ENCODE measurements at places on chromosomes 1 and 21. TPM values are rescaled to one million over a fixed set of nuclear protein-coding genes. Genes with fewer than 3 reads are reported as not detected.
A peak's percentile ranks its signal among the peaks of the same experiment; 100 is the strongest.

The GNG12 gene
- 0.33 TPM for total RNA-seq

The VHLL gene
- not detected for total RNA-seq

The GUCA2B gene
- not detected for total RNA-seq

The TPTE gene
- total RNA-seq, result not detected

The UBE2U gene
- total RNA-seq, result not detected

The PADI2 gene
- total RNA-seq, result 0.09 TPM

The PAPPA2 gene
- total RNA-seq, result 0.38 TPM

The HCRTR1 gene
- not detected for total RNA-seq

The TMEM54 gene
- total RNA-seq, result not detected

The DDAH1 gene
- not detected for total RNA-seq

The PKLR gene
- not detected for total RNA-seq

DNA sequence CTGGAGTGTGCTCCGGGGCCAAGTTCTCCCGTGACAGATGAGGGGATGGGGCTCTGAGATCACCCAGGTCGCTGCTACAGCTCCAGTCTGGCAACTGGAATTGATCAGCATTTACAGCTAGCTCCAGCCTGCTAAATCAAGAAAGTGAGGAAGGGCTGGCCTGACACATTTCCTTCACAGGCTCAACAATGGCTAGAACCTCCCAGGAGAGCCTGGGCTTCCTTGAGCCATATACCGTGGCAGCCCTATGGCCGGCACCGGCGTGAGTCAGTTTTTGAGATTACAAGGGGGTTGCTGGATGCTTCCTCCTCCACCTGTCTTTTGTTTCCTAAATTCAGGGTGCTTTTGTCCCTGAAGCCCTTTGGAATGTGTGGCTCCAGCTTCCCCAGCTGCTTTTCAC is 104.2 kb downstream of the ETS2 start:
- no peaks in the 10 kb centered on the region for H3K4me1 ChIP-seq
- H3K36me3 ChIP-seq, result no peaks in the 10 kb centered on the region
- H3K27me3 ChIP-seq, result peaks cover 2% of the 10 kb centered on the region
- no peak overlapping the region for H3K4me3 ChIP-seq
- no peak overlapping the region for H3K27ac ChIP-seq

GRCh38 chr21:35212393-35213127 is 163.5 kb upstream of the RUNX1 start:
- peaks cover 6% of the 10 kb centered on the region for H3K27me3 ChIP-seq
- H3K27ac ChIP-seq, result no peak overlapping the region
- peaks cover 2% of the 10 kb centered on the region for H3K4me1 ChIP-seq
- H3K4me3 ChIP-seq, result no peak overlapping the region
- no peak for DNase-seq
- H3K36me3 ChIP-seq, result no peaks in the 10 kb centered on the region

DNA sequence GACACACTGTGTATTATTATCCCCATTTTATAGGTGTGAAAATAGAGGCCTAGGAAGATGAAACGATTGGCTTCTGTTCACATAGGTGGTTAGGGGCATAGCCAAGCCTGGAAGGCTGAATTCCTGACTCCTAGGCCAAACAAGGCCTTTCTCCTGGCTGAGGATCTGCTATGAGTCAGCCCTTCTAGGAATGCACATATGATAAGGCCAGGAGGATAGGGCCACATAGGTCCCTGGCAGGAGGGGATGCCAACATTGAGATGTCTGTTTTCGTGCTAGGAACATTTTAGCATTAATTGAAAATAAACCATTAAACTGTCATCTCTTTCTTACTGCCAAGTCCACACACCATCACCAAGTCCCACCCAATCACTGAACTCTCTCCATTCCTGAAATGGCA is 9.2 kb downstream of the CSMD2 start:
- no peak overlapping the region for H3K4me3 ChIP-seq
- no peak for DNase-seq
- H3K27me3 ChIP-seq, result peaks cover 21% of the 10 kb centered on the region

DNA sequence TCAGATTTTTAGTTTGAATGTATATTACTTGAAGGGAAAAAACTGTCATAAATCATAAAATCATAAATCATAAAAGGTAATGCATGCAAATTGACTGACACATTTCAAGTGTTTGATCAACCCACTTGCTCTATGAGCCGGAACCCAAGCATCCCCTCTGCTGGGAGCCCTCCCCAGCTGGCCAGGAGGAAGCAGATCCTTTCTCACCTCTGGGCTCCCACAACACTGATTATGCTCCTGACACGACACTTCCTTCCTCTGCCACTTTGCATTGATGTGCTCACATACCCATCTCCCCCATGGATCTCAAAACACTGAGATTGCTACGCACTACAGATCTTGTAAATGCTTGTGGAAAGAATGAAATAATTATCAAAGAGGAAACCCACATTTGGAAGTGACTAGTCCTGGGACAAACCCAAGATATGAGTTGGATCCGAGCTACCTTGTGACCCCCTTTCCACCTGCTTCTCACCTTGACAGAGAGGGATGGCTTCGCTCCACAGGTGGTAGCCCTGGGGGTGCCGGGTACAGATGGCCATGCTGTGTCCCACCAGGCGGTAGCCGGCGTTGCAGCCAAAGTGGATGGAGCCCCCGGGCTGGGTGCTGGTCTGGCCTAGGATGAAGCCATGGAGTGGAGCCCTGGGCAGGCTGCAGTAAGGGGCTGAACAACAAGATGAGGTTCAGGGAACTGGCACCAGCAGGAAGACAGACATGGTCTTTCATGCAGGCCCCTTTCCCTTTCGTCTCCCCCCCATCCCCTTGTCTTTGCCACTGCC is 104.6 kb downstream of the ZSCAN20 start:
- no peak for DNase-seq
- no peak overlapping the region for H3K4me3 ChIP-seq
- H3K27ac ChIP-seq, result no peak overlapping the region
- H3K36me3 ChIP-seq, result no peaks in the 10 kb centered on the region

DNA sequence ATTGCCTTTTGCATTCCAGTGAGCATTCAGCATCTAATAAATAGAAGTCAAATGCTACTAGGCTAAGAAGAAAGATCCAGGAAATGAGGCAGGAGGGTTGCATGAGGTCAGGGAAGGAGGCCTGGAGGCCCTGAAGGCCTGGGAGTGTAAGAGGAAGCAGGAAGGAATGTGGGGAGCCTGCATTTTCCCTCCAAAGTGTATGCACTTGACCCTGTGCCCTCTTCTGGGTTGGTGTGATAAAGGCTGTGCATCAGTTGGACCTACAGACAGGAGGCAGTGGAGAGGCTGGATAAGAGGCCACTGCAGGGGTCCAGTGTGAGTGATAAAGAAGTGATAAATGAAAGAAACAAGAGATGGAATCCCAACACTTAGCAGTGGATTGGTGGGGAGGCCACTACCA is 20.4 kb downstream of the KIAA1614 start:
- H3K4me1 ChIP-seq, result peaks cover 13% of the 10 kb centered on the region
- H3K4me3 ChIP-seq, result no peak overlapping the region
- no peak overlapping the region for H3K27ac ChIP-seq
- H3K27me3 ChIP-seq, result no peaks in the 10 kb centered on the region

DNA sequence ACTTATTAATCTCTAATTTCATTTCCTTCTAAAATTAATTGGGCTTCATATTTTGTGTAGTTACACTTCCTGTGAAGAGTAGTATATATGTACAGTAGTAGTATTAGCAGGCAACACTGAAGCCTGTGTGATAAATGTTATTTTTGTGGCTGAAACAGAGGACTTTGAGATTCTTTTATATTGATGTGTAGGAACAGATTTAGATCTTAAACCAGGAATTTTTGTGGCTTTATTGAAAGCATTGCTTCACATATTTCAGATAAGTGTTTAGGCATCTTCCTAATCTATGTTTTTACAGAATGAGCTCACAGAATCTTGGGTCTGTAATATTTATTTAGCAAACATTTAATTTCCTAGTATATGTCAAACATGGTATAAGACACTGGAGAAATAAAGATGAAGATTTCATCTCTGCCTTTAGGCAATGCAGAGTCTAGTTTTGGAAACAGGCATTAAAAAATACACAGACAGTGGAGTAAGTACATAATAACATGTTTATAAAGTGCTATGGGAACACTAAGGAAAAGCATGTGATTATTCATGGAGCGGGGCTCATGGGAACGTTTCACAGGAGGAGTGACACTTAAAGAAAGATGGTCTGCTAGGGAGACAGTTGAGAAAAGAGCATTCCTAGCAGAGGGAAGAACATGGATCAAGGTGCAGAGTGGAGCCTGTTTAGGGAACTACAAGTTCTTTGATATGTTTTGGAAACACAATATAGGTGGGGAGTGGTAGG is 52.7 kb downstream of the MIGA1 start:
- no peak overlapping the region for H3K27ac ChIP-seq
- DNase-seq, result no peak
- no peak overlapping the region for H3K4me3 ChIP-seq
- H3K36me3 ChIP-seq, result peaks cover 10% of the 10 kb centered on the region
- peaks cover 8% of the 10 kb centered on the region for H3K4me1 ChIP-seq

- H3K27ac ChIP-seq, result no peak overlapping the region
- H3K36me3 ChIP-seq, result no peaks in the 10 kb centered on the region
- H3K4me1 ChIP-seq, result no peaks in the 10 kb centered on the region
- H3K4me3 ChIP-seq, result no peak overlapping the region
Observed at GRCh38 chr21:37028570-37028969, 22.1 kb downstream of the RIPPLY3 start.

DNA sequence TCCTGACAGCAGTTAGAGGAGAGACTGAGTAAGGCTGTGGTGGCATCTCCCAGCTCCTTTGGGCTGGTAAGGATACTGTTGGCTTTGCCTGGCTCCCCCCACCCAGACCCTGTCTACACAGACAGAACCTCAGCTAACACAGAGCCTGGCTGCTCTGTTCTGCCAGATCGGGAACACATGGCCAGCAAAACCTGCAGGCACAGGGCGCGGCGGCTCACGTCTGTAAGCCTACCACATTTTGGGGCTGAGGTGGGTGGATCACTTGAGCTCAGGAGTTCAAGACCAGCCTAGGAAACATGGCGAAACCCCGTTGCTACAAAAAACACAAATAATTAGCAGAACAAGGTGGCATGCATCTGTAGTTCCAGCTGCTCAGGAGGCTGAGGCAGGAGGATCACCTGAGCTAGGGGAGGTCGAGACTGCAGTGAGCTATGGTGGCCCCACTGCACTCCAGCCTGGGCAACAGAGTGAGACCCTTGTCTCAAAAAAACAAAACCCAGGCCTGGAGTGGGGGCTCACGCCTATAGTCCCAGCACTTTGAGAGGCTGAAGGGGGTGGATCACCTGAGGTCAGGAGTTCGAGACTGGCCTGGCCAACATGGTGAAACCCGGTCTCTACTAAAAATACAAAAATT is 6.7 kb downstream of the CSTB start:
- H3K27me3 ChIP-seq, result no peaks in the 10 kb centered on the region
- no peak overlapping the region for H3K27ac ChIP-seq
- DNase-seq, result no peak
- no peak overlapping the region for H3K4me3 ChIP-seq
- peaks cover 9% of the 10 kb centered on the region for H3K4me1 ChIP-seq
- H3K36me3 ChIP-seq, result peaks cover 16% of the 10 kb centered on the region

DNA sequence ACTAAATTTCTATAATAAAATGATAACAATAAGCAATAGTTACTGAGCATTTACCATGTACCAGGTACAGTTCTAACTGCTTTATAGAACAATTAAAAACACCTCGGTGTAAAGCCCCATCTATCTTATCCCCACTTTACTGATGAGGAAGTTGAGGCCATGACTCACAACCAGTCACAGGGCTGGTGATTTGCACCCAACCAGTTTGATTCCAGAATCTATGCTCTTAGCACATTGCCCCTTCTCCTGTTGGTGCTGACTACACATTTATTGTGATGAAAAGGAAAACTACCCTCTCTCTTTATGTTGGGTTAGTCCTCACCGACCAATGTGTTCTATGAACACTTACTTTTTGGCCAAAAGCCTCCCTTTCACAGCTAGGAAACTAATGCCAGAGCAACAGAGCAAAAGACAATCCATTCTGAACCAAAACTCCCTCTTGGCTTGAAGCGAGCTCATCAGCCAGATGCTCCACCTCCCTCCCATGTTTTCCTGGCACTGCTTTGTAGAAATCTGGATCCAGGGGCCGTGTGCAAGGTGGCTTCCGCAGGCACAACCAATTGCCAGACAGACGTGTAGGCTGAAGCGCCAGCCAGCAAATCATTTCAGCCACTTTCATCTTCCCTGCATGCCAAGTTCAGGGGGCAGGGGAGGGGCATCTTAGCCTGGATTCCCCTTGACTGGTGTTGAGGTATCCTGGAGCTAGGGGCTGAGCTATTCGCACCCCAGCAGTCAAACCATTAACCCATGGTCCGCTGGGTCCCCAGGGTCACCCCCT is 32.0 kb upstream of the SLC30A1 start:
- DNase-seq, result no peak
- peaks cover 2% of the 10 kb centered on the region for H3K27me3 ChIP-seq
- peaks cover 28% of the 10 kb centered on the region for H3K4me1 ChIP-seq
- H3K4me3 ChIP-seq, result no peak overlapping the region
- H3K27ac ChIP-seq, result no peak overlapping the region

DNA sequence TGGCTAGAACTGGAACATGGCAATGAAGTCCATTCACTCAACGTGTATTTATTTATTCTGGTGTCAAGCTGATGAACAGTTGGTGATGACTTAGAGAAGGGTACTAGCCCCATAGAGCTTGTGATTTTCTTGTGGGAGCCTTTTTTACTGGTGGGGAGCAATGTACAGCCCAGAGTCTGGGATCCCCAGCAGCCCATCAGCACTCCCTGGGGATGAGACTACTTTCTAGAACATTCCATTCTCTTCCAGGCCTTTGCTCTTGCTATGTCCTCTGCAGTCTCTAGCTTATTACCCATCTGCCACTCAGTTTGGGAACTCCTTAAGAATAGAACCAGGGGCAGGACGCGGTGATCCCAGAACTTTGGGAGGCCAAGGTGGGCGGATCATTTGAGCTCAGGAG is 11.6 kb downstream of the SLC2A1 start:
- H3K36me3 ChIP-seq, result peaks cover 57% of the 10 kb centered on the region
- peak overlapping the region; percentile 88 for H3K27ac ChIP-seq
- peaks cover 96% of the 10 kb centered on the region for H3K4me1 ChIP-seq
- H3K4me3 ChIP-seq, result no peak overlapping the region
- DNase-seq, result no peak
- no peaks in the 10 kb centered on the region for H3K27me3 ChIP-seq

DNA sequence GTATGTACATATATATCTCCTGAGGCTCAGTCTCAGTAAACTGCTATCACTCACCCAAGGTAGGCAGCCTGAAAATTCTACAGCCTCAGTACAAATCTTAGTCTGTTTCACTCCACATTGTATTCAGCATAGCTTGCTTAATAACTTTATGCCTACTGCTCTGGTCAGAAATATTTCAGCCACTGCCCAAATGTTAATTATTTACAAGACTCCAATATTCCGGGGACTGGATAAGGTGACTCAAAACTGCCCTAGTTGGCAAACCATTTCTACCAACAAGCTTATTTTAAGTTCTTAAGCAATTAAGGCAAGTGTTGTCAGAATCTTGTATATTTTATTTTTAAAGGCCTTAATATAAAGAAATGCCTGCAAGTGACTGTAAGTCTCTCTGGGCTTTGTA is 114.8 kb downstream of the LRRIQ3 start:
- no peak for DNase-seq
- H3K4me3 ChIP-seq, result no peak overlapping the region
- H3K27me3 ChIP-seq, result no peaks in the 10 kb centered on the region
- H3K4me1 ChIP-seq, result no peaks in the 10 kb centered on the region
